ENCODE measurements at places on chromosomes 2 and 18.

DNA sequence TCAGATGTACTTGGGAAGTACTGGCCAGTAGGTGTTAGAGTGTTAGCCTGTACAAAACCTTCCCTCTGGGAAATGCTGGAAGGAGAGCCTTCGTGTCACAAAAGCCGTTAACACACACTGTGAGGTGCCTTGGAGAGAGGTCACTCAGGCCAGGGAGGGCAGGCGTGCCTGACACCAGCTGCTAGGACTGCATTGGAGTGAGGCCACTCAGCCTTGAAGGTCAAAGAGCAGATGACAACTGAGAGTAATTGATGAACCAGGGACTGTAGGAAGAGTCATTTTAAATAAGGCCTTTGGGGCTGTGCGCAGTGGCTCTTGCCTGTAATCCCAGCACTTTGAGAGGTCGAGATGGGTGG lies 45.4 kb downstream of the ASAP2 start:
- DNase-seq = no peak

GRCh38 chr2:43727634-43728014 lies 46.2 kb upstream of the DYNC2LI1 start:
- DNase-seq = no peak

DNA sequence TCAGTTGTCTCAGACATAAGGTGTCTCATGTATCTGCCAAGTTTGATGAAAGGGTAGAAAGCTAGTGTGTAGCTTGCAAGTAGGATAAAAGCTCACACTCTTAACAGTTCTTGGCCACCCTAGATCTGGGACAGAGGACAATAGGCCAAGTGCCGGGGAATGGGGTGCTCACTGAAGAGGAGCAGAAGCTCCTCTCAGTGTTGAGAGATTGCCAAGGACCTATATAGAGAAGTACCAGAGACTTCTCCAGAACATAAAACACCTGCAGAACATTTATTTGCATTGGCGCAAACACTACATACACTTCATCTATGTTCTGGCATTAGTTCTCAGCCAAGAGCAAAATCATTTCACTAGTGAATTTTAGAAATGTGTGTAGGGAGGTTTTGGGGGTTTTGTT lies 2.9 kb upstream of the GTF3C3 start:
- no peak for DNase-seq

DNA sequence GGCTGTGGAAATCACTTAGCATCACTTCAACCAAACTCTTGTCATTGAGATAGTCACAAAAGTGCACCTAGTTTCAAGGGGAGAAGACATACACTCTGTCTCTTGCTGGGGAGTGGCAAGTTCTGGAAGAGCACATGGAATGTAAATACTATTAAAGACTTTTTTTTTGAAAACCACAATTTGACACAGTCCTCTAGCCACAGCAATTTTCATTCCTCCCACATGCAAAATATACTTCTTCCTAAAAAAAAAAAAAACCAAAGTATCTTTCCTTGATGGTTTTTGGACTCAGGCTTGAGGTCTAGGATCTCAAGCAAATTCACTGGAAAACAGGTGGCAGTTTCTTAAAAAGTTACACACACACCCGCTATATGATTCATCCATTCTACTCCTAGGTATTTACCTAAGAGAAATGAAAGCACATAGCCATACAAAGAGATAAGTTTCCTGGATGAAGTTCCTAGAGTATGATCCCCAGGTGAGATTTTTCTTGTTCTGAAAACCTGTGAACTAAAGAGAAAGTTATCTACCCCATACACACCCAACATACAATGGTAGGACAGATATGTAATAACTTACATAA lies 295.8 kb downstream of the SP3 start:
- no peak for DNase-seq

DNA sequence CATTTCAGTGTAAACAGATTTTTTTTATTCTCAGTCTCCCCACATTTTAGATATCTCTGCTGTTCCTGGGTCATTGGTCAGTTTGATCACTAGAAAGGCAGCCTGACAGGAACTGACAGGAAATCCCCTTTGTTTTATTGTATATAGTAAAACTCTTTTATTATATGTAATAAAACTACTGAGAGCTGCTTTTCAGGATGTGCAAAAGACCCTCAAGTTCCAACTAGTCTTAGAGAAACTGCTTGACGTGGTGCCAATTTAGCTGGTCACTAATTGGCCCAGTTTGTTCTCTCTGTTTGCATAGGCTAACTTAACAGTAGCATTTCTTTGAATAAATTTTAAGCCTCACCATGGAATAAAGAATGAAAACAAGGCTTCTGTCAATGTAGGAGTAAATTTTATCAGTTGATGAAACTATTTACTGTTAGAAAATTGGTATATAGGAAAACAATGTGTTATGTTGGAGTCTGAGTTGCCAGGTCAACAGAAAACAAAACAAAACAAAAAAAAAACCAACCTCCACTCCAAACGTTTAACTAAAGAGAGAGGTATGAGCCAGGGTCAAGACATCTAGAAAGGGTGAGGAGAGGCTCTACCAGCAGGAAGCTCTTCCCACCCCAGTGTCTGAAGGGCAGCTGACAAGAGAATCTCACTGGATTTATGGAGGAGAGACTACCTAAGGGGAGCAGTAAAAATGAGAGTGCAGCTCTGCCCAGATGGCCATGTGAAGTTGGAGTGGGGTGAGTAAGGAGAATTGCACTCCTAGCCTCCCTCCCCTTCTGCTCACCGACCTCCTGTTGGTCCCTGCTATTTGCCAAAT lies 184.6 kb downstream of the ST6GAL2 start:
- no peak for DNase-seq

DNA sequence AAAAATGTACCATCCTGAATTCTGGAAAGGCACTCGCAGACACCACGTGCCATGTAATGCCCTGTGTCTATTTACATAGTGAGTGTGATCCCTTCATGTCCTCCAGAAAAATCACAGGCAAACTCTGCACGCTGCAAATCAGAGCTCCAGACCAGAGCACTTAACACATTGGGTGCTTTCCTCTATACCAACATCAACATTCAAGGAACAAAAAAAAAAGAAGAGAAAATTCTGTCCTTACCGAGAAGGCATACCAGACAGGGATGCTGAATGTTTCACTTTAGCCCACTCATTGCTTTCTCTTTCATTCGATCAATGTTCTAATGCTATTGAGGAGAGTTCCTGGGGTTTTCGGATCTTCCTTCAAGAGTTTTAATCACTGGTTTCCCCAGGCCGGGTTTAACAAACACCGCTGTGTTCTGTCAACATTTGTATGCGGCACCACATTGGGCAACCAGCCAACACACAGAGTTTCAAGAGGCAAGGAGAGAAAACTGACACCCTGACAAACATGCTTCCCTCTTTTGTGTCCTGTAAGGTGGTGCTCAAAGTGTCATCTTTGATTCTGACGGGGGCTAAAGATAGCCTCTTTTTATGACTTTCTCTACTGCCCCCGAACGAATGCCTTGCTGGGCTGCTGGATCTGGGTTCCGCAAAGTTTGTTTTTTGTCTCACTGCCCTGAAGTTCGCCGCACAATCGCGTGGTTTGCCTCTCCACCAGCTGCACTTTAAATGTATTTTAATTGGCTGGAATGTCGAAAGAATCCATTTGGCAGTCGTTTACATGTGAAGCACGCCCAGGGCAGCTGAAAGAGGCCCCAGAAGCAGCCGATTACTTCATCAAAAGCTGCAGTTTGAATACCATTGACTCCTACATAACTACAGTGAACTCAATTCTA lies 106.4 kb upstream of the NCKAP5 start:
- DNase-seq = no peak

DNA sequence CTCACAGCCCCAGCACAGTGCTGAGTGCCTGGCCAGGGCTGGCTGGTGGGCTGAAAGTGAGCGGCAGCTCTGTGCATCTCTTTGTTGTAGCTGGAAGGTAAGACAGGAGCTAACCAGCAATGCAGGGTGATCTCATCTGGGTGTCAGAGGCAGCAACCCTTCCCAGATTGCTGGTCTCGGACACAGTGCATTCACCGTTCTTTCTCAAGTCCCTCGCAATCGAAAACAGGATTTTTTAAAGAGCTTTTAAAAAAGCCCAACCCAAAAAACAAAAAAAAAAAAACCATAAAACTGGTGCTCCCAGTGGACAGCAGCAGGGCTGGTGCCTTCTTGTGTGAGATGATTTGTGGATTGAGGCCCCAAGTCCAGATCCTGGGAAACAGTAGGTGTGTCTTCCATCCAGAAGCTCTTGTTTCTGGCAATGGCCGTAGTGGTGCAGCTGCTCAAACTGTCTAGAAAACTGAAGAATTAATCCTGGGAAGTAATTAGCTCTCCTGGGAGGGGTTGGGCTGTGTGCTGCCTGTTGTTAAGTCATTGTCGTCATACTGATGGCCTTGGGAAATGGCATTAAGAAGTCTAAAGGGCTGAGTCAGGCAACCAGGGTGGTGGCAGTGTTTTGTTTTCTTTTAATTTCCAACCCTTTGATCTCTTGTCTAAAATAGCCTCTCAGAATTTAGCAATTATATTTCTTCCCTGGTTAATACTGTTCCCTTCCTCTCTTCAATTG lies 156.7 kb downstream of the KLHL29 start:
- DNase-seq = no peak

GRCh38 chr2:237691029-237691907 lies 63.9 kb downstream of the LRRFIP1 start:
- DNase-seq = no peak

GRCh38 chr2:25838152-25838756 lies 40.0 kb downstream of the ASXL2 start:
- no peak for DNase-seq

DNA sequence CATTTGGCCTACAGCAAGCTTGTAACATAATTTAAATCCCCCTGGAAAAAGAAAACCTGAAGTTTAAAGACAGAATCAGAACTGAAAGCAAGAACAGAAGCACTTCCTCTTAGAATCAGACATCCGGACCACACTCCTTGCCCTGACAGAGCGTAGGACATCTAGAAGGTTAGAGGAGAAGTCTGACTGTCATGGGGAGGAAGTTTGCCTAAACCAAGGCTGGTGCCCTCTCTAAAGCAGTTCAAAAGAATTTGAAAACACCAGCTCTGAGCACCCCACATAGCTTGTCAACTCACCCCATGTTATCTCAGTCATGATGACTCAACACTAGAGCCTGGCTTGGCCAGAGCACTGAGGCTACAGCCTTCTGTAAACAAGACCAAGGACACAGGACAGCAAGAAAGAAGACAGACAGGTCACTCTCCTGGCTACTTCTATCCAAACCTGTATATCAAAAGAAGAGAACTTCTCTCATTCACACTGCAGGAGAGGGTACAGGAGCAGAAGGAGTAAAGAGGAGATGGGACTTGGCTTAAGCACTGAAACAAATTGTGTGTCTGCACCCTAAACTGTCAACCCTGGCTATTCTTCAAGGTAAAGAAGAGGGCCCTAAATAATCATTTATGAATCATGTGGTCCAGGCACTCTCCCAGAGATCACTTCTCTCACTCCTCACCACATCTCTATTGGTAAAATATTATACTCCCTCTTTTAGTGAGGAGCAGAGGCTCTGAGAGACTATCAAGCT lies 198.6 kb downstream of the MEMO1 start:
- no peak for DNase-seq

GRCh38 chr2:26136451-26136850 lies 36.4 kb upstream of the GAREM2 start:
- no peak for DNase-seq

- DNase-seq = no peak
Observed at GRCh38 chr2:23093513-23093912, 291.5 kb upstream of the KLHL29 start.

DNA sequence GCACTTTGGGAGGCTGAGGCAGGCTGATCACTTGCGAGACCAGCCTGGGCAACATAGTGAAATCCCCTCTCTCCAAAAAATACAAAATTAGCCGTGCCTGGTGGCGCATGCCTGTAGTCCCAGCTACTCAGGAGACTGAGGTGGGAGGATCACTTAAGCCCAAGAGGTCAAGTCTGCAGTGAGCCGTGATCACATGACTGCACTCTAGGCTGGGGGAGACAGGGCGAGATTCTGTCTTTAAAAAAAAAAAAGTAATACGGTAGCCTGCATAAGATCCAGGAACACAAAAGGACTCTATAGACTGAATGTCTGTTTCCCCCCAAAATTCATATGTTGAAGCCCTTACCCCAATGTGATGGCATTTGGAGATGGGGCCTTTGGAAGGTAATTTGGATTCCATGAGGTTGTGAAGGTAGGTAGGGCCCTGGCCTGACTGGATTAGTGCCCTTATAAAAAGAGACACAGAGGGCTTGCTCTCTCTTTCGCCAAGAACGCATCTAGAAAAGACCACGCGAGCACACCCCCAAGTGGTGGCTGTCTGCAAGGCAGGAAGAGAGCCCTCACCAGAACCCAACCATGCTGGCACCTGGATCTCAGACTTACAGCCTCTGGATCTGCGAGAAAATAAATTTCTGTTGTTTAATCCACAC lies 17.0 kb downstream of the MBOAT2 start:
- DNase-seq = no peak

- DNase-seq = no peak
Observed at GRCh38 chr18:68826121-68826520, 28.2 kb downstream of the CCDC102B start.

GRCh38 chr2:211133766-211134165 lies 577.4 kb downstream of the CPS1 start:
- DNase-seq = no peak

DNA sequence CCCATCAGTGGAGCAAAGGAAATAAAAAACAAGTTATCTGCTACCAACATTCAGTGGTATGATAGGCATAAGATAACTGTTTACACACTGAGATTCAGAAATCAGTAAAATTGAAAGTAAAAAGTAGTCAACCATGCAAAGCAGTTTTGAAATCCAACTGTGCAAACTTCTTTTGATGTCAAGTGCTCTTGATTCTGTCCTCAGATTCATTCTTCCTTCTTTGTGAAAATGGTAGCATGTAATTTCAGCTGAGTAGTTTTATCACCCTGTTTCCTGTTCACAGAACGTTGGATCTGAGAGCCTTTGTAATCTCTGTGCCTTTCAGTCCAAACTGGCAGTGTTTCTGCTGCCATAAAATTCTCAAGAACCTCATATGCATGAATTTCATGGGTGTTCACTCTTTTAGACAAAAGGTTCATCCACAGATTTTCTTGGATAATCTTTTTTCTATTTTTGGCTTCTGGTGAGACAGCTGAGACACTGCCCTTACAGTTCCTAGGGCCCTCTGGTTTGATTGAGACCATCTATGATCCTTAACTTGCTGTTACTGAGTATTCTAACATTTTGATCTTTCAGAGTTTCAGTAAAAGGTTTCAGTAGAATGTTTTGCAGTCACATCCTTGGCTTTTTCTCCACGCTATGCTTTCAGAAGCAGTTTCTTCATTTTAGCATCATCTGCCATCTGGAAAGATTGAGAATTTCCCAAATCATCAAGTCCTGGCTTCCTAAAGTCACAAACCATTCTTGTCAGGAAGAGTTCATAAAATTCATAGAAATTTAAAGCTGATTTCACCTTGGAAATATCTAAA lies 272.3 kb upstream of the EPHA4 start:
- no peak for DNase-seq

GRCh38 chr2:24453379-24454073 lies 37.5 kb upstream of the NCOA1 start:
- no peak for DNase-seq

DNA sequence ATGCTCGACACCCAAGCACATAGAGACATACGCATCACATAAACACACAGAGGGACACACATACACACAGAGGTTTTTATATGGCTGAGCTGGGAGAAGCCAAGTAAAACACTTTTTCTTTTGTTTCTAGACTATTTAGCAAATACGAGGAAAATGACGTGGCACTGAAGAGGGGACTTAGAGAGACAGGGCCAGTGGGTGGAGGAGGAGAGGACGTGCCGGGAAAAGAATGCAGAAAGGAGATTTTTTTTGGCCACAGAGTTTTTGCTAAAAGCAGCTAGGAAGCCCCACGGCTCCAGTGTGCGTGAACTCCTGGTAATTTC lies 168.5 kb upstream of the KLF7 start:
- DNase-seq = no peak
